ENCODE measurements at places on chromosomes 16 and 17. TPM values are rescaled to one million over a fixed set of nuclear protein-coding genes. Genes with fewer than 3 reads are reported as not detected.
A peak's percentile ranks its signal among the peaks of the same experiment; 100 is the strongest.

EMP2 gene
- 539 TPM for total RNA-seq

GAN gene
- total RNA-seq, result 4.9 TPM

IRX5 gene
- 24.8 TPM for total RNA-seq

KRT28 gene
- not detected for total RNA-seq

CAVIN1 gene
- total RNA-seq, result 406 TPM

ARL5C gene
- total RNA-seq, result not detected

CLEC18A gene
- 3.0 TPM for total RNA-seq

BCO1 gene
- not detected for total RNA-seq

DNA sequence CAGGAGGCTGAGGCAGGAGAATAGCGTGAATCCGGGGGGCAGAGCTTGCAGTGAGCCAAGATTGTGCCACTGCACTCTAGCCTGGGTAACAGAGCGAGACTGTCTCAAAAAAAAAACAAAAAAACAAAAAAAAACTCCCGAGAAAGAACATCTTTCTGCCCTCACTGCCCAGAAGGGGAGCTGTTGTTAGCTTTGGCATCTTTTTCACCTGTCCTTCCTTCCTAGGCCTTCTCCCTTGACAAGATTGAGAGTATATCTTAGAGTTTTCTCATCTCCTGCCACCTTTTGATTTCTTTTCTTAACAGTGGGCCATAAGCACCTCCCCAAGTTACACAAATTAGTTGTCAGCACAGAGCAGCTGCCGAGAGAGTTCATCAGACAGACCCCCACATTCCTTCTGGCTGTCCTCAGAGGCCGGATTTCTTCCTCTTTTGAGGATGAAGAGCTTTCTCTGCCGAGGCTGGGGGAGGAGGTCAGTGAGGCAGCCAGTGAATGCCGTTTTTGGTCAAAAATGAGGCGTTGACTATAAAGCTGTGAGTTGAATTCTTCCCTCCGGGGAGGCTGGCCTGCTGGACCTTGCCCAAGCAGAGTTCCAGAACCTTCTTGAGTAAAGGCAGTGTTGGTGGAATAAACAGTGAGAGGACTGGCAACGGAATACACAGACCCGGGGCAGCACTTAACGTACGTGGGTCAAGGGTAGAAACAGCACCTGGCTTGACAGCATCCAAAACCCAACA is 127.0 kb downstream of the ABCC6 start:
- DNase-seq, result no peak

- no peak for DNase-seq
Measured at GRCh38 chr16:21526923-21527807, 72.2 kb upstream of the METTL9 start.

DNA sequence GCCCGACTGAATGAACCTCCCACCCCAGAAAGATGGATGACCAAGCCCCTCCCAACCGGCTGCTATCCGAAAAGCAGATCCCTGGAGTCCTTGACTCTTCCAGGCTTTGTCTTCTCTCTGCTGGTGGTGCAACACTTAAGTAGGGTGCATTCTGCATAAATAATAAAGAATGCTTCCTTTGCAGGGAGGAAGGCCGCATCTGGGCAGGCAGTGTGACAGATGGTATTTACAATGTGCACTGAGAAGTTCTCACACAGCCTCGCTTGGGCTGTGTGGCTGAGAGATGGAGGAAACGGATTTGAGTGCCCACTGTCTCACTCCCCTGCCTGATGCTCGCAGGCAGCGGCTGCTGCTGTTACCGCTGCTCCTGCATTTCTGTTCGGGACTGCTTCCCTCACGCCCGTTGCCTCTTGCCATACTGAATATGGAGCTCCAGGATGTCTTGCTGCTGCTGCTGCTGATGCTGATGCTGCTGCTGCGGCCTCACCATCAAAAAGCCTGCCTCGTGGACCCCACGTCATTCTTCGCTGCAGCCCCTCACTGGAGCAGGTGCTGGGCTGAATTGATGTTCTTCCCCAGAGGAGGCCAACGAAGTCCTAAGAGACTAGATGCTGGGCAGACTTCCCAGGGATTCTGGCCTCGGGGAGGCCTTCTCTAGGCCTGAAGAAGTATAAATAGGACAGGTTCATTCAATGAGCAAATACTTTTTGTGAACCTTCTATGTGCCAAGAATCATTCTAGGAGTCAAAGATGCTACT is 7.1 kb upstream of the RHBDL3 start:
- DNase-seq, result no peak

- peak; percentile 88 for DNase-seq
Measured at GRCh38 chr16:10616756-10617640, 36.6 kb upstream of the EMP2 start.

- no peak for DNase-seq
Measured at GRCh38 chr17:56244268-56244890, 91.1 kb downstream of the ANKFN1 start.

DNA sequence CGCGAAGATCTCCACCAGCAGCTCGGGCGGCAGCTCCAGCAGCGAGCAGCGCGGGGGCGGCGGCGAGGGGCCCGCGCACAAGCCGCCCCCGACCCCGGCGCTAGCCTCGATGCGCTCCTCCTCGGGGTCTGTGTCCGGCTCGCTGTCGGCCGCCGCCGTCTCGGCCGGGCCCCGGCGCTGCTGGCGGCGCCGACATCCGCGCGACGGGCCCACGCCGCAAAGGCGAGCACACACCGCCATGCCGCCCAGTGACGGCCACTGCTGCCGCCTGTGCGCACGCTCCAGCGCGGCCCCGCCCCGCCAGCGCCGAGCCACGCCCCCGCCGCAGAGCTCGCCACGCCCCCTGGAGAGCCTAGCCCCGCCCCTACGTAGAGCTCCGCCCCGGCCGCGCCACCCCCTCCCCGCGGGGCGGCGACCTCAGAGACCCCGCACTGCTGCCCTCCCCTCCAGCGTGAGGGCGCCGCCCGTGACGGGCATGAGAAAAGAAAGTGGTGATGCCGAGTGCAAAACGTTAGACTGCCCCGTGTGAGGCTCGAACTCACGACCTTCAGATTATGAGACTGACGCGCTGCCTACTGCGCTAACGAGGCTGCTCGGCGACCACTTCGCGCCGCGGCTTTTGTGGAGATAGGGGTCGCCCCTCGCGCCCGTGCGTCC is at the start of gene FBXO31:
TSS of gene FBXO31 (minus strand) at position 272 of the 657 bp plus-strand sequence. CDS start at position 240, 32 bp downstream.
- peak; percentile 98 for DNase-seq

DNA sequence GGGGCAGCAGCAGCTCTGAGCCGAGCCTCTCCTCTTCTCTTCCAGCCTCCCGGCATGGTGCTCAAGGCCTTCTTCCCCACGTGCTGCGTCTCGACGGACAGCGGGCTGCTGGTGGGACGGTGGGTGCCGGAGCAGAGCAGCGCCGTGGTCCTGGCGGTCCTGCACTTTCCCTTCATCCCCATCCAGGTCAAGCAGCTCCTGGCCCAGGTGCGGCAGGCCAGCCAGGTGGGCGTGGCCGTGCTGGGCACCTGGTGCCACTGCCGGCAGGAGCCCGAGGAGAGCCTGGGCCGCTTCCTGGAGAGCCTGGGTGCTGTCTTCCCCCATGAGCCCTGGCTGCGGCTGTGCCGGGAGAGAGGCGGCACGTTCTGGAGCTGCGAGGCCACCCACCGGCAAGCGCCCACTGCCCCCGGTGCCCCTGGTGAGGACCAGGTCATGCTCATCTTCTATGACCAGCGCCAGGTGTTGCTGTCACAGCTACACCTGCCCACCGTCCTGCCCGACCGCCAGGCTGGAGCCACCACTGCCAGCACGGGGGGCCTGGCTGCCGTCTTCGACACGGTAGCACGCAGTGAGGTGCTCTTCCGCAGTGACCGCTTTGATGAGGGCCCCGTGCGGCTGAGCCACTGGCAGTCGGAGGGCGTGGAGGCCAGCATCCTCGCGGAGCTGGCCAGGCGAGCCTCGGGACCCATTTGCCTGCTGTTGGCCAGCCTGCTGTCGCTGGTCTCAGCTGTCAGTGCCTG is 4.4 kb downstream of the PIGQ start:
- DNase-seq, result peak; percentile 77

DNA sequence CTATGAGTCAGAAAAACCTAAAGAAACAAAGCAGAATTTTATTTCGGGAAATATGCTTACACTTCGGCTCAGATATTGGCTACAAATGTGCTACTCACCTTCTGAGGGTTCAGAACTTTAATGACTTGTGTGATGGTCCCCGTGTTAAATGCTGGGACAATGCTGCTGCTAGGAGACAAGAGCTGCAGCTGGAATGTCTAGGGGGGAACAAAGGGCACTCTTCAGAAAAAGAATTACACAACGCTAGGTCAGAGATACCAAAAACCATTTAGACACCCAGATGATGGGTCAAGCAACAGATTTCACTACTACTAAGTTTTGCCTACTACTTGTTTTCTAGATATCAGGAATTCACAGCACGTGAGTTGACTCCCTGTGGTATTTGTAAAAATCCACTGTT is 10.0 kb upstream of the PHLPP2 start:
- no peak for DNase-seq

DNA sequence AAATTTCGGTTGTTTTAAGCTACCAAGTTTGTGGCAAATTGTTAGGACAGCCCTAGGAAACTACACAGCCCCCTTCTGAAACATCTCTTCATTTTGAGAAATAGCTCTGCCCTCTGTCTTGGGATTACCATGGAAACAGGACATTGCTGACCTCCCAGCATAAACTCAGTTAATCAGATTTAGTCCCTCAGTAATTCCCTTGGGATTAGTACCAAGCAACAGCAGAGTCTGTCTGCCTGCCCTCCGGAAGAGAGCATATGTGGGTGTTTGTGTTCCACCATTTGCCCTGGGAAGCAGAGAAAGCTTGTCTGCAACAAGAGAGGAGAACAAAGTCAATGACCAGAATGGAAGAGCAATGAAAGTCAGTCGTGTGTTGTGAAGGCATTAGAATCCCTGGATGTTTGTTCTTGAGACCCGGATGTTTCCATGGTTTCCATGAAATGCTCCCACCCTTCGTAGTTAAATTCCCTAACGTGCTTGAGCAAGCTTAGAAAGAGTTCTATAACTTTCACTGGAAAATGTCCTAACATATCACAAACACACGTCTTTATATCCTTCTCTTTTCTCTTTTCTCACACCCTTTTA is 26.2 kb downstream of the NUDT7 start:
- DNase-seq, result no peak

DNA sequence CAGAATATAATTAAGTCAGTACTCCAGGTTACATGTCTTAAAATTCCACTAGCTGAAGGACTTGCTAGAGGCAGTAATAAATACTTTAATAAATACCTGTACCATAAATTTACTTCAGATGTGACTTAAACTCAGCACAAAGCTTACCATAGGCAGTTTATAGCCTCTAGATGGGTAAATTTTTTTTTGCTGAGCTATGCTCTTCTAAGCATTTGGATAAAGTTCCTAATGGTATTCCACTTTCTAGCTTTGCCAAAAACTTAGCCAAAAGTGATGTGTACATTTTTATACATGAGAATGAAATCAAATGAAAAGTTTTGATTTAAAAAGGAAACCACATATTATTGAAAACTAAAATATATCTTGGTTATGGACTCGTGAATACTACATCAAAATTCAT is 63.7 kb upstream of the DHX40 start:
- DNase-seq, result no peak

- DNase-seq, result peak; percentile 91
Measured at GRCh38 chr17:80981062-80981902, 10.4 kb upstream of the CHMP6 start.

DNA sequence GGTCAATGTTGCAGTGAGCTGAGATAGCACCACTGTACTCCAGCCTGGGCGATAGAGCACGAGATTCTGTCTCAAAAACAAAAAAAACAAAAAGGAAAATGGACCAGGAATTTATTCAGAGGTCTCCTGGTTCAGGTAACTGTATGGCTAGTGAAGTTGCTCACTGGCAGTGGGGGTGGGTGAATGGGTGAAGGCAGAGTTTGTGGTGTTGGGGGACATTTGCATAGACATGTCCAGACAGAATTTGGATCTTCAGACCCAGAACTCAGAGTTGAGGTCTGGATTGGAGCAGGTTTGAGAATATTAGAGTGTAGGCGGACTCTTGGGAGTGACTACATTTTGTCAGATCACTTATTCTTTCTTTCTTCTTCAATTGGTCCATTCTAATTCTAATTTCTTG is 55.0 kb downstream of the SMPD3 start:
- DNase-seq, result no peak

- peak; percentile 75 for DNase-seq
Measured at GRCh38 chr17:27466743-27467375, 10.6 kb downstream of the KSR1 start.

- no peak for DNase-seq
Measured at GRCh38 chr17:30449480-30449879, 27.7 kb upstream of the GOSR1 start.

GRCh38 chr17:79029327-79030009 is 5.5 kb downstream of the C1QTNF1 start:
- DNase-seq, result no peak

DNA sequence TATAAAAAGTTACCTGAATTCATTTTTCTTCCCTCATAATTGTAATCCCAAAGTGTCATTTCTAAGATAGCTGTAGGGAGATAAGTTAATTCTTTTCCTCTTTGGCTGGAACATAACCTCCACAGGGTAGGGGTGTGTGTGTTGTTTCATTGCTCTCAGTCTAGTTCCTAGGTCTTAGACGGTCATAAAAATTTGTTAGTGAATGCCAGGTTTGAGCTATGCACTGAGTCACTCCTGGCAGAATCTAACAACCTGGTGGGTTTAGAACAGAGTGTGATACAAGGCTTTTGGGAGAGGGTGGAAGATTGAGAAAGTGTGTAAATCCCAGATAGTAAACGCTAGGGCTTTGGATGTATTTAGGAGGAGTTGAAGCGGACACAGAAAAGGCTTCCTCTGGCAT is 894 bp upstream of the PHKG2 start:
- DNase-seq, result no peak
